ENCODE measurements at places on chromosomes 13 and 19.

- no peak for DNase-seq
Observed at GRCh38 chr13:46618694-46619254, 65.8 kb downstream of the LRCH1 start.

GRCh38 chr13:113816254-113816929 is 47.5 kb downstream of the GAS6 start:
- peak; percentile 8 for DNase-seq

- peak; percentile 25 for DNase-seq
Observed at GRCh38 chr13:106373304-106373988, 162.0 kb downstream of the EFNB2 start.

DNA sequence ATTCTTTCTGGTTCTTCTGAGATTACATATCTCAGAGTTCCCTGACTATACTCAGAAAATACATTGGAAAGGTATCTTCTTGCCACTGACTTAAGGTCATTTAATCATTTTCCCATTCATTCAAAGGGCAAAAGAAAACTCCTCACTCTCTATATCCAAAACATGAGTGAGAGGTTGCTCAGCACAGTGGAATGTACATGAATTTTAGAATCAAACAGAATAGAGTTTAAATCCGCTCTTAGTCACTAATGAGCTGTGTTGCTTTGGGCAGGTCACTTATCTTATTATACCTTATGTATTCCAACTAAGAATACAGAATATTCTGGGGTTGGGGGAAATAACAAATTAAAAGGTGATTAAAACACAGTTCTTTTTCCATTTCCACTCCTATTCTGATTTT is 452.6 kb upstream of the KLF12 start:
- DNase-seq = no peak

DNA sequence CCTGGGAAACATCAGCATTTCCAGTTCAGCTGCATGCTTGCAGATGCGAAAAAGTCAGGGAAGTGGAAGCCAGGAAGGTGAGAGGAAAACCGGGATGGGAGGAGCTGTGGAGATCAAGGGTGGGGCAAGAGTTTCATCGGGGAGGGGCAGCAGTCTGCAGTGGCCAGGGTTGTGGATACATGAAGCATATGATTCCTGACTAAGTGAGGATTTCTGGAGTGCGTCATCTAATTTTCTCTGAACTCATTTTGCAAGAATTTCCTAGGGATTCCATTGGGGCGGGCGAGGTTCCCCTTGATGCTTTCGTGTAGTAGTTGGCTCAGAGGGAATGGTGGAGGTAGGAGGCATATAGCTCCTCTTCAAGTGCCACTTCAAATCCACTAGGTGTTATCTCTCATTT is 344.1 kb upstream of the TMTC4 start:
- no peak for DNase-seq

DNA sequence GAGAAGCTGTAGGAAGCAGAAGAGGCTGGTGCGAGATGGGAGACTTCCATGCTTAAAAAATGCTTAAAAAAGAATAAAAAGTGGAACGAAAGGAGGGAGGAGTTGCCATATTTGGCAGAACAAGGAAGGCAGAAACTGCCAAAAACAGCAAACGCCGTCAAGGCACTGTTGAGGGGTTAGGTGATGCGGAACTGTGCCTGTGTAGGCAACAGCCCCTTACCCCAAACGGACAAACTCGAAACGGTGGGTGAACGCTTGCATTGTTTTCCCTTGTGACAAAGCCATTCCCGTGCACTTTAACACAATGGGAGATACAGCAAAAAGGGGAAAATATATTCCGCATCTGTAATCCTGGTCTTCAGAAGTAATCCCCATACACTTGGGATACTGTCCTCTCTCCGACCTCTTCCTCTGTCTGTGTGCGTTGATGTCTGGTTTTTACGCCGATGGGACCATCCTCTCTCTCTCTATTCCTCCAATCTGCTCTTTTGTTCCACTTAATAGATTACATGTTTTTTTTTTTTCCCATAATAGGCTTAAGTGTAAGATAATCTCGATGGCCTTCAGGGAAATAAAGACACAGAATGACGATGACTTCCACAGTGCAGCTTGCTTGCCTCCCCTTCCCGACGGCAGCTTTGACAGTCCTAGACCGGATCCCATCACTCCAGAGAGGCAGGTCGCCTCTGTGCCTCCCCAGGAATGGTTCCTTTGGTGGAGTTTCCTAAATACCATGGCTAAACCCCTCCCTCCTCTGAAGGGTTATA is 132.7 kb upstream of the RNF113B start:
- no peak for DNase-seq

GRCh38 chr13:68439817-68440216 is 1209.7 kb upstream of the PCDH9 start:
- no peak for DNase-seq

DNA sequence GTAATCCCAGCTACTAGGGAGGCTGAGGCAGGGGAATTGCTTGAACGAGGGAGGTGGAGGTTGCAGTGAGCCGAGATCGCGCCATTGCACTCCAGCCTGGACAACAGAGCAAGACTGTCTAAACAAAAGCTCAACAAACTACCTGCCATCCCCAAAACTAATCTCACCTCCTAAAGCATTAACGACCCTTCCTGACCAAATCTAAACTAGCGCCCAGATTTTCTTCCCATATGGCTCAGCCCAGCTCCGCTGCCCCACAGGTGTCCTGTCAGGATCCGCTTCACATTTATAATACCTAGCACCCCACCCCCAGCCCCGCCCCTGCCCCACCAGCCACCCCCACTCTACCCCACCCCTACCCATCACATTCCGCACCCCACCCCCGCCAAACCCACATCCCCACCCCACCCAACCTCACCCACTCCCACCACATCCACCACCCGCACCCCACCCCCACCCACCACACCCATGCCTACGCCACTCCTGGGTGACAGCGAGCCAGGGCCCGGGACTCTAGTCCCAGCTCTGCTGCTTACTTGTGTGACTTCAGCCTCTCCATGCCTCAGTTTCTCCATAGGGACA is 599 bp downstream of the C19orf12 start:
- no peak for DNase-seq

- no peak for DNase-seq
Observed at GRCh38 chr13:94999871-95000270, 287.5 kb upstream of the SOX21 start.

DNA sequence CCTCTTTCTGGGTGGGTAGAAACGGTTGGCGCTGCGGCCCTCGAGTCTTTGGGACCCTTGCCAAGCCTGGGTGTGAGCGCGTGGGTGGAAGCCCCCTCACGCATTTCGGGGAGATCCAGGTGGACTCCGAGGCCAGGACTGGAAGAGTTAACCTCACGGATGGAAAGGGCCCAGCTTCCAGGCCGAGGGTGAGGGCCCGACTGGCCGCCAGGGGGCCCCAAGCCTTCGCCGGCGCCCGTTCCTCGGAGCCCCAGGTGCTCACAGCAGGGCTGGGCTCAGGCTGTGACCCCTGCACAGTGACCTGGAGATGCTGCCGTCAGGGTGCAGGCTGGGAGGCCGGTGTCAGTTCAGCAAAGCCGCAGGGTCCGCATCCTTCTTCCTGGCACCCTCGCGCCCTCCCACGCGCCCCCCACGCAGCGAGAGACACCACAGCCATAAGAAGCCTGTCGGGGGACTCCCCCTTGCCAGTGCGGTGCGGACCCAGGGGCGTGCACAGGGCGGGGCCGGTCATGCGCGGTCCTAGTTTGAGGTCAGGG is 34.2 kb upstream of the TMEM255B start:
- peak; percentile 38 for DNase-seq

GRCh38 chr13:79674765-79675515 is 194.0 kb downstream of the NDFIP2 start:
- DNase-seq = no peak

GRCh38 chr13:21231426-21231940 is 55.0 kb downstream of the MRPL57 start:
- DNase-seq = no peak

GRCh38 chr13:30112602-30113435 is 194.5 kb downstream of the KATNAL1 start:
- peak; percentile 37 for DNase-seq

- DNase-seq = no peak
Observed at GRCh38 chr19:14072535-14073260, at the start of gene MISP3. Gene MISP3, plus strand, starts transcription at chr19:14072786. Its CDS starts 524 bp downstream, at chr19:14073310.
